Left ventricle myocardium inferior (tissue), 1 donor: ENCODE measurements at places on chromosomes 11 and 22.

DNA sequence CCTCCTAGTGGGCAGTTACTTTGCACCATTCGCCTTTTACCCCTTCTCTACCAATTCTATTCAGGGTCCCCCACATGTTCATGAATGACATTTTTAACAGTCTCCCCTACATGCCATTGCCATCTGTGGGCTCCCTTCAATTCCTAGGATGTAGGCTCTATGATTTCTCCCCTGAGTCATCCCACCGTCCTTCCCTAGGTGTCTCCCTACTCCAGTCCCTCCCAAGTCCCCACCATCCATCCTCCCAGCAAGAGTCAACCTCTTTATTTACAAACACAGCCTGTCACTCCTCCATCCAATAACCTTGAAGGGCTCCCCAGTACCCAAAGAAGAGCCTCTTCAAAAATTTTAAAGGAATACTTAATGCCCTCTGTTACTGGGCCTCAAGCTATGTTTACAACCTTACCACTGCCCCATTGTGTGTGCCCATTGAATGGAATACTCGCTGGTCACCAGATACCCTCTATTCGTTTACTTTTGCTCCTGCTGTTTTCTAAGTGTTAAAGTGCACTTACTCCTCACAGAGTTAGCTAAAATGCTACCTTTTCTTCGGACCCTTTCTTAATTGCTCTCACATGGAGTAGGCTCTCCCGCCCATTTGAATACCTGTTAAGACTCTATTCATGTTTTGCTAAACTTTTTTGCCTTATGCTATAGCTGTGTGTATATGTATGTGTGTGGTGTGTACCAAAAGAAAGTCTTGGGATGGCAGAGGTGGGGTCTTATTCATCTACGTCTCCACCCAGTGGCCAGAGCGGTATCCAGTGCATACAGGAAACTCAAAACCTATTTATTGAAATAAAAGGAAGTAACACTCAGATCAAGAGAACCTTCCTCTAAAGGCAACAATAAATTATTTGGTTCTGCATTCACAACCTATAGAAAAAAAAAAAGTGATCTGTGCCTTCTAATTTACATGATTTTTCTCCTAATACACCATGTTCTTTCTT is 235.8 kb upstream of the CCDC90B start:
- H3K4me1 ChIP-seq: no peaks in the 10 kb centered on the region
- H3K36me3 ChIP-seq: no peaks in the 10 kb centered on the region
- H3K4me3 ChIP-seq: no peak overlapping the region
- H3K27ac ChIP-seq: no peak overlapping the region

DNA sequence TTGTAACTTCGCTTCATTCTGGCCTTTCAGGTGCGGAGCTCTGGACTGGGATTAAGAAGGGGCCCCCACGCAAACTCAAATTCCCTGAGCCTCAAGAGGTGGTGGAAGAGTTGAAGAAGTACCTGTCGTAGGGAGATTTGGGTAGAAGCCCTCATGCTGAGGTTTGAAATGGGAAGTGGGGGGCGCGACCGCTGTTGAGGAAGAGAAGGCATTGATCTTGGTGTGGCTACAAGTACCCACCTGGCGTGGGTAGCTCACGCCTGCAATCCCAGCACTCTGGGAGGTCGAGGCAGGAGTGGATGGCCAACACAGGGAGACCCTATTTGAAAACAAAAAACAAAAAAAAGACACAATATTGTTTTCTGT is 779 bp downstream of the SELENOH start:
- no peaks in the 10 kb centered on the region for H3K27me3 ChIP-seq
- H3K27ac ChIP-seq: peak overlapping the region; percentile 91
- peak overlapping the region; percentile 76 for H3K4me3 ChIP-seq
- DNase-seq: no peak
- peaks cover 53% of the 10 kb centered on the region for H3K4me1 ChIP-seq

- no peak for DNase-seq
- H3K36me3 ChIP-seq: peaks cover 34% of the 10 kb centered on the region
- no peak overlapping the region for H3K27ac ChIP-seq
- H3K4me1 ChIP-seq: no peaks in the 10 kb centered on the region
- no peak overlapping the region for H3K4me3 ChIP-seq
- no peaks in the 10 kb centered on the region for H3K27me3 ChIP-seq
Observed at GRCh38 chr11:108697872-108698473, 33.1 kb downstream of the DDX10 start.

- H3K4me3 ChIP-seq: no peak overlapping the region
- DNase-seq: no peak
- H3K27ac ChIP-seq: peak overlapping the region; percentile 72
- no peaks in the 10 kb centered on the region for H3K27me3 ChIP-seq
Observed at GRCh38 chr22:27750584-27751265, 50.8 kb downstream of the MN1 start.

DNA sequence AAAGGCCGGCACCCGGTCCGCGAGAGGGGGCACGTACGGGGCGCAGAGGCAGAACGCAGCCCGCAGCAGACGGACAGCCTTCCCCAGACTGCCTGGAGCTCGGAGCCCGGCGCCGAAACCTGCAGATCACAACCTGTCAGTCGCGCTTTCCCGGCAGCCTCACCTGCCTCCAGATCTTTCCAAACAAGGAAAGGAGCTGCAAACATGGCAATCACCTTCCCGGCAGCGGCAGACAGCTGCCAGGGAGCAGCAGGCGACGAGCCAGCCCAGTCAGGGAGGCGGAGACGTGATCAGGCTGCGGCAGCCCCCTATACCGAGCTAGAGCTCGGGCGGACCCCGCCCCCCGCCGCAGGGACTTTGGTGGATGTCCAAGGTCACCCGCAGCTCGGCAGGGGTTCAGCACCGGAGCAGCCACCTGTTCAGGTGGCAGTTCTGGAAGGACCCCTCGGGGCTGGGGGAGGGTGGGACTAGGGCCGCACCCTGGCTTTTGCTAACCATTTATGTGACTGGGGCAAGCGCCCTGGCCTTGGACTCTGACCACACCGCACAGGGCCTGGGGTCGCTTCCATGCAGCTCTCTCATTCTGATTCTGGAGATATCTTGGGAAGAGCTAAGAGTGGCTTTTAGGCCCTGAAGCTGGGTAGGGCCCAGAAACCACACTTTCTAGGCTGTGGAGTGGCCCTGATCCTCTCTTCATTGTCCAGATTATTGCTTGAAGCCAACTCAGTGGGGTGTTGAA is 143.8 kb downstream of the NECTIN1 start:
- peaks cover 16% of the 10 kb centered on the region for H3K4me1 ChIP-seq
- DNase-seq: no peak
- H3K27me3 ChIP-seq: peaks cover 90% of the 10 kb centered on the region
- peak overlapping the region; percentile 62 for H3K4me3 ChIP-seq
